NCI-H510A (cell line): ENCODE measurements at places on chromosomes 5 and 9.
A peak's percentile ranks its signal among the peaks of the same experiment; 100 is the strongest.

- DNase-seq = no peak
These were observed 98.4 kb downstream of the FBXL7 start for GRCh38 chr5:15598294-15598902.

DNA sequence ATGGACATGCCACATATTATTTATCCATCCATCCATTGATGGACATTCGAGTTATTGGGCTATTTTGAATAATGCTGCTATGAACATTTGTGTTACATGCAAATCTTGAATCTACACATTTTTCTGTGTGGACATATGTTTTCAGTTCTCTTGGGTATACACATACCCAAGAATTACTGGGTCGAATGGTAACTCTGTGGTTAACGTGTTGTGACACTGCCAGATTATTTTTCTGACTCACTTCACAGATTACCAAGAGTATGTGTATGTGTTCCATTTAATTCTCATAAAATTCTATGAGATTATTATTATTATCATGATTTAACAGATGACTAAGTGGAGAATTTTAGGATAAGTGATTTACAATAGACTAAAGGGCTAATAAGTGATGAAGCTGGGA, 26.7 kb downstream of the CYFIP2 start:
- no peak for DNase-seq

DNA sequence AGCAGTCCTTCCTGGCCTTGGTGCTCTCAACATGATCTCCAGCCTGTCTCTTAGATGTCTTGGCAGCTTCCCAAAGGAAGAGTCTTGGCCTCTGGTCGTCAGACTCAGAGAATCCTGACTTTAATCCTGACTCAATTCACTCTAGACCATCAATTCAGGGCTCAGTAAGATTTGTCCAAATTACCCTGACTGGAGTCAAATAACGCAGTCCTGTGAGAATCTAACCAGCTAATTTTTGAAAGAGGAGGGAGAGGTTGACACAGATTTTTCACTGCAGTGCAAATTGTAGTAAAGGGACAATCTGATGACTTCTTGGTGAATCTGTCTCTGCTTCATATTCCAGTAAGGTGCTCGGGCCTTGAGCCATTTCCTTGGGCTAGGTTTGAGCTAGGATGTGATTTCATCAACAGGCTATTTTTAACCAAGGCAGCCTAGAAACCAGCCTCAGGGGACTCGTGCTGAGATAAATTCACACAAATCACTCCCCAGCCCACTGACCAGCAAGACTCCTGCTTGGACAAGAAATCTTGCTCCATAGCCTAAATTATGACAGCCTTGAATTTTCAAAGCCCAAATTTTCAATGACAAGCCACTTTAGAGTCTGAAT, 257.4 kb downstream of the ENC1 start:
- no peak for DNase-seq

DNA sequence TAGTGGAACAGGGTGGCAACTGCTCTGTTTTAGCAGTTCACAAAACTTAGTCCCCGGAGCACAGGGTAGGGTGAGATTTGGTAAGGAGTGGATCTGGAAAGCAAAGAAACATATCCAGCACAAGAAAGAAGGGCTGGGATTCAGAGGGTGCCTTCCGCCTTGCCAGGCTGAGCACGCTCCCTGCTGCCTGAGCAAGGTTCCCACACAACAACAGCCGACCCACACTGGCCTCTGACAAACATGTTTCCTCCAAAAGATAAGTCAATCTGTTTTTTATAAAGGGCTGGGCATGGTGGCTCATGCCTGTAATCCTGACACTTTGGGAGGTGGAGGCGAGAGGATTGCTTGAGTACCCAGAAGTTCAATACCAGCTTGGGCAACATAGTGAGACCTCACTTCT, 45.8 kb downstream of the RAB3C start:
- no peak for DNase-seq

- no peak for DNase-seq
These were observed 176.4 kb upstream of the ANKRD55 start for GRCh38 chr5:56409331-56410190.

- DNase-seq = peak; percentile 50
These were observed 27.9 kb upstream of the MUSK start for GRCh38 chr9:110640736-110641135.

DNA sequence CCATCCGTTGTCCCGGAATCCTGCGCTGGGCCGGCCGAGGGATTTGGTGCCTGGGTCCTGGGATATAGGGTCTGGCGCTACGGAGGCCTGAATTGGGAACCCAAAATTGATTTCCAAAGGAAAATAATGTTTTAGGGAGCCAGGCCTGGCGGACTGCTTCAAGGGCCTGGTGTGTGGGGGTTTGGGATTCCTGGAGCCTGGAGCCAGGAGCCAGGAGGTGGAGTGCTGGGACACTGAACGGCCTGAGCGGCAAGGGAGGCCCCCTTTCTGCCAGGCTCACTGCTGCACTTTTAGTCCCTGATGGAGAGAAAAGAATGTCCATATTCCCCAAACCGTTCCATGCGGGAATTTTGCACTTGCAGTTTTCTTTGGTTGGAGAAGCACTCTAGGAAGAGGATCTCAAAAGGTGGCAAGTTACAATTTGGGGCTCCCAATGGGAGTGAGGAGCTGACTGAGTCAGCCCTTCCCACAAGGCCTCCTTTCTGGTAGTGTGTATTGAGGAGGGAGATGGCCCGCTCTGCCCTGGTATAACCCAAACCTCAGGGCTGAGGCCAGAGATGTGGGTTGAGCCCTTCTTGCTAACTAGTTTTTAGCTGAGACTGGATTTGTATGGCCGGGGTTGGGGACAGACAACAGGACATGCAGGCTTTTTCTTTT, 2.2 kb downstream of the LMX1B start:
- DNase-seq = no peak

- no peak for DNase-seq
These were observed 4.7 kb upstream of the CCL28 start for GRCh38 chr5:43416803-43417394.

GRCh38 chr5:73214306-73214705, 41.3 kb downstream of the TMEM174 start:
- DNase-seq = no peak

DNA sequence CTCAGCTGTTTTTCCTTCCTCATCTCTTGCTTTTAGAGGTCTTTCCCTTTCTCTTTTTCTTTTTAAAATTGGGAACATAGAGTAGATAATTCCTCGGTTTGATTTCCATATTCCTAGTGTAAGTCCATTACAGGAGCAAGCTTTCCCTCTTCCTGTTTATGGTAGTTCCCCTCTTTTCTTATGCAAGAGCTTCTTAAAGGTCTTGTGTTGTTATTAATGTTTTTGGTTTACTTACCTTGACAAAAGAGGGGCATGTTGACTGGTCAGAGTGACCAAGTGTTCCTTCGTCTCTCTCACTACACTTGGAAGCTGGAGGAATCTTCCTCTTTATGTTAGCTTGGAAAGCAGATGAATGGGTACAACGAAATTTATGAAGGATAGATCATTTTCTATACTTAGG, 8.3 kb downstream of the ATG10 start:
- no peak for DNase-seq

- DNase-seq = no peak
These were observed 3.9 kb downstream of the EXOC3 start for GRCh38 chr5:446883-447263.

DNA sequence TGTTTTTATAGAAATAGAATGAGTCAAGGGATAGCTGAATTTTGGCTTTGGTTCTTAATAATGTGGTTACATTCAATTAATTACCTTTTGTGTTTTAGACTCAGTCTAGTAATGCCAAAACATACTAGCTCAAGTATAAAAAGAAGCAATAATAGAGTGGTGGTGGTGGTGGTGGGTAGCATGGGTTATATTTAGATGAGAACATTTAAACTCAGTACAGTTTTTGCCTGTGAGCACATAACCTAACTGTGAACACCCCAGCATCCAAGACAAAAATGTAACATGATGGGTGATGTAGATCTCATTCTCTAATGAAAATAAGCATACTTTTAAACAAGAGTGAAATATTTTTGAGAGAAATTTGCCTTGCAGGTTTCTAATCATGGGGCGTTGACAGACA, 14.2 kb downstream of the CPEB4 start:
- DNase-seq = no peak
